ENCODE measurements at places on chromosomes 6 and 20.

- H3K27ac ChIP-seq: no peak overlapping the region
- DNase-seq: no peak
- no peaks in the 10 kb centered on the region for H3K4me1 ChIP-seq
Measured at GRCh38 chr6:46967826-46968349, 46.1 kb upstream of the ADGRF5 start.

- H3K36me3 ChIP-seq: no peaks in the 10 kb centered on the region
- H3K27ac ChIP-seq: peak overlapping the region; percentile 19
- H3K4me3 ChIP-seq: no peak overlapping the region
Measured at GRCh38 chr20:10978713-10979112, 304.9 kb upstream of the JAG1 start.

DNA sequence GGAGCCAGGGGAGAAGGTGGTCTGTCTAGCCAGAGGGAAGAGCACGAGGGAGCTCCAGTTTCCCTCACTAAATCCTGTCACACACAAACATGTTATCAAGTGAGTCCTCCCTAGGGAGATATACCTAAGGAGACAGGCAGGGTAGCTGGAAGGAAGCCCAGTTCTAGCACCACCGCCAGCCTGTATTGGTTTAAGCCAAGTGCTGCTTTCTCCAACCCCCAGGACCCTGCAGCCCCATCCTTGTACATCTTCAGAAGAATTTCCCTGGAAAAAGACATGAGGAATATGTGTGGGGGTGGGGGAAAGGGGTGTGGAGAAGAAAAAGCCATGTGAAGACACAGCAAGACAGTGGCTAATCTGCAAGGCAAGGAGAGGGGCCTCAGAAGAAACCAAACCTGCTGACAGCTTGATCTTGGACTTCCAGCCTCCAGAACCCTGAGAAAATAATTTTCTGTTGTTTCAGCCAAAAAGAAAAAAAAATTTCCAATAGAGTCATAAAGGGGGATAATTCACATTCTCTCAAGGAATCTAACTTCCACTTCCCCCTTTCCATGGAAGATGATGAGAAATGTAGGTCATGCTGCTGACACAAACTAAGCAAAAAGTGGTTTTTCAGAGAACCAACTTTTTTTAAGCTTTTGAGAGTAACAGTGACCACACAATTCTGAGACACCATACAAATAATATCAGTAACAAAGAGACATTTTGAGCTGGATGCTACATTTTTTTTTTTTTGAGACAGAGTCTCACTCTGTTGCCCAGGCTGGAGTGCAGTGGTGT is 103.2 kb upstream of the PRDM1 start:
- DNase-seq: no peak
- no peak overlapping the region for H3K27ac ChIP-seq
- no peaks in the 10 kb centered on the region for H3K36me3 ChIP-seq
- H3K27me3 ChIP-seq: peaks cover 5% of the 10 kb centered on the region
- no peaks in the 10 kb centered on the region for H3K4me1 ChIP-seq

DNA sequence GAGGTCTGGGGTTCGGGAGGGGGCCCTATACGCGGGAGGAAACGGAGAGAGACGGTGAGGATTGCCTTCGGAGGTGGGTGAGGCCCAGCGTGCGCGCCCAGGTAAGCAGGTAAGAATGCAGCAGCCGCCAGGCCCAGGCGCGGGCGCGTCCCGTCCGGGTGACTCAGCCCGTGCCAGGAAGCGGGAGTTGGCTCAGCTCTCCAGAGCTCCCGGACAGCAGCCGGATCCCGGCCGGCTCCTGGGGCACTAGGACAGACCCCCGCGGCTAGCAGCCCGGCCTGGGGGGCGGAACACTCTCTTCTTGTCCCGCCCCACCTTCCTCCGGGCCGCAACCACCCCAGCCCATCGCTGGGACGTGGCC is 1.5 kb upstream of the MDFI start:
- peaks cover 19% of the 10 kb centered on the region for H3K27me3 ChIP-seq
- H3K4me1 ChIP-seq: peaks cover 14% of the 10 kb centered on the region
- H3K36me3 ChIP-seq: no peaks in the 10 kb centered on the region
- DNase-seq: no peak

DNA sequence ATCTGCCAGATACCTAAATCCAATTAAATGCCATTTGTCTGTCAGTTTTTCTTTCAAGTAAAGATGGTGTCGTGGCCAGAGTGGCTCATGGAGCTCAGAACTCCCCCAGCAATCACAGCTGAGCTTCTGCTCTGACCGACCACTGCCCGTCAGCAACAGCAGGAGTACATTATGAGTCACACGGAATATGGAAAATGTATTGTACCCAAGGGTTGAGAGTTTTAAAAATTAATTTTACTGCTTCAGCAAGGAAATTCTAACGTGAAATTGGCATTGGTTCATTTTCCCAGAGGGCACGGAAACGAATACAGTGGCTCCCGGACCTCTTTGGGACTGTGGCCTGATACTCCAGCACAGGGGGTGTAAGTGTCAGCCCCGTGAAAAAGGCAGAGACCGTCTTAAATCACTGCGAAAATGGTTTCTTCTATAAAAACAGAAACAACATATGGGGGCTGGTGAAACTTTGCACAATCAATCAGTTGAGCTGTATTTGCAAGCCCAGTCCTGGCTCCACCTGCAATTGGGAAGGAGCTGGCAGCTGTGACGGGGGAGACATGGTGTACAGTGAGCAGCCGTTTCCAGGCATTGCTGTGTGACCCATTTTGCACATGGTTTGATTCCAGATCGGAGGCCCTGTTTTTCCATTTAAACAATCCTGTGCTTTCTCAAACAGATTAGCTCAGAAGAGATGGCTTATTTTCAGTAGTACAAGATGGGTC is 12.8 kb downstream of the NPEPL1 start:
- no peaks in the 10 kb centered on the region for H3K27me3 ChIP-seq
- H3K4me3 ChIP-seq: no peak overlapping the region
- H3K4me1 ChIP-seq: no peaks in the 10 kb centered on the region

DNA sequence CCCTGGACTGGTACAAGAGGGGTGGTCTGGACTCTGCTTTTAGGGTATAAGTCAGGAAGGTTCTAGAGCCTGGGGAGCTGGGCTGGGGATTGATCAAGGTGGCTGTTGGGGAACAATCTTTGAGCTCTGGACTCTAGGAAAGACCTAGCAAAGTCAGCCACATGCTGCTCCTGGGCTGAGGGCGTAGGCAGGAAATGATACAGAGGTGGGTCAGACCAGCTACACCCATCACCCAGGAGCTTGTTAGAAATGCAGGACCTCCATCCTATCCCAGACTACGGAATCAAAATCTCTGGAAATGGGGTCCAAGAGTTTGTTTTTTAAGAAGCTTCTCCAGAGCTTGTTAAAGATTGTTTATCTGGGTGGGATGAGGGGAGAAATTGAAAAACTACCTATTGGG is 9.4 kb downstream of the ADTRP start:
- no peaks in the 10 kb centered on the region for H3K27me3 ChIP-seq
- H3K4me3 ChIP-seq: no peak overlapping the region
- peaks cover 17% of the 10 kb centered on the region for H3K4me1 ChIP-seq
- peak overlapping the region; percentile 91 for H3K27ac ChIP-seq

DNA sequence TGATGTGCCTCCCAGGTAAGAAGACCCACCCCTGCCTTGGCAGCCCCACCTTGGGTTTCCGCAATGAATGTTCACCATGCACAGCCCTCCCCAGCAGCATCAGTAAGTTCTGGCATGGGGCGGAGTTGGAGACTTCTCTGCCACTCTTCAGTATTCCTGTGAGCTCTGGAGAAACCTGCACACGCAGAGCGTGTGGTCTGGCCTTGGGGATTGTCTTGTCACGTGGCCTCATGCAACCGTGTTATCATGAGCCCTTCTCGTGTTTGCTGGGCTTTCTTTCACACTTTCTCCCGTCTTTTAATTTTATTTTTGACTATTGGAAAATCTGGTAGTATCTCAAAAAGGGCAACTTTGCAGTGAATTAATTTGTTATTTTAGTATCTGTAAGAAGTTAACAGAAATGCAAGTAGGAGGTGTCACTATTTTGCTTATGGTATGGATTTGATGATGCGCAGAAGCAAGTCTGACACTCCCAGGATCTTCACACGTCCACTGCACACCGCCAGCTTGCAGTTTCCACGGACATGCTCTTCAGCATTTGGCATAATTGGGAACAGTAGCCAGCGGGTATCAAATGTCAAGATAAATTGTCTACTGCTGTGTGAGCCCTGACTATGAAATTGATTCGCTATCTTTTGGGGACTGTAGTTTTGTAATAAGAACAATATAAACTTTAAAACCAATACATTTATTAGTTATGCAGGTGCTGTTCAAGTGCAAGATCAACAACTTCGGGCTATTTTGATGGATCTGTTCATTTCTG is 463.5 kb downstream of the QKI start:
- H3K4me1 ChIP-seq: no peaks in the 10 kb centered on the region
- no peaks in the 10 kb centered on the region for H3K36me3 ChIP-seq
- no peak overlapping the region for H3K4me3 ChIP-seq
- no peak overlapping the region for H3K27ac ChIP-seq
- DNase-seq: no peak
